Activated CD8-positive, alpha-beta memory T cell treated with anti-CD3 and anti-CD28 coated beads, Interleukin-2, amount 10 ng/mL, durations not matched to agents 7 days and 5 days (primary cell): ENCODE measurements at places on chromosomes 6 and 20. TPM values are rescaled to one million over a fixed set of nuclear protein-coding genes. Genes with fewer than 3 reads are reported as not detected.
A peak's percentile ranks its signal among the peaks of the same experiment; 100 is the strongest.

GRCh38 chr6:142783499-142783898 lies 161.5 kb downstream of the HIVEP2 start:
- DNase-seq = no peak
- H3K4me1 ChIP-seq = peaks cover 16% of the 10 kb centered on the region
- H3K4me3 ChIP-seq = no peak overlapping the region
- no peaks in the 10 kb centered on the region for H3K27me3 ChIP-seq
- H3K36me3 ChIP-seq = peaks cover 31% of the 10 kb centered on the region

VIP gene
- not detected for total RNA-seq

GRCh38 chr20:47465335-47466090 lies 36.2 kb upstream of the NCOA3 start:
- no peak overlapping the region for H3K4me3 ChIP-seq
- no peak overlapping the region for H3K27ac ChIP-seq
- H3K36me3 ChIP-seq = no peaks in the 10 kb centered on the region
- peaks cover 3% of the 10 kb centered on the region for H3K4me1 ChIP-seq
- H3K27me3 ChIP-seq = no peaks in the 10 kb centered on the region
- DNase-seq = no peak

DNA sequence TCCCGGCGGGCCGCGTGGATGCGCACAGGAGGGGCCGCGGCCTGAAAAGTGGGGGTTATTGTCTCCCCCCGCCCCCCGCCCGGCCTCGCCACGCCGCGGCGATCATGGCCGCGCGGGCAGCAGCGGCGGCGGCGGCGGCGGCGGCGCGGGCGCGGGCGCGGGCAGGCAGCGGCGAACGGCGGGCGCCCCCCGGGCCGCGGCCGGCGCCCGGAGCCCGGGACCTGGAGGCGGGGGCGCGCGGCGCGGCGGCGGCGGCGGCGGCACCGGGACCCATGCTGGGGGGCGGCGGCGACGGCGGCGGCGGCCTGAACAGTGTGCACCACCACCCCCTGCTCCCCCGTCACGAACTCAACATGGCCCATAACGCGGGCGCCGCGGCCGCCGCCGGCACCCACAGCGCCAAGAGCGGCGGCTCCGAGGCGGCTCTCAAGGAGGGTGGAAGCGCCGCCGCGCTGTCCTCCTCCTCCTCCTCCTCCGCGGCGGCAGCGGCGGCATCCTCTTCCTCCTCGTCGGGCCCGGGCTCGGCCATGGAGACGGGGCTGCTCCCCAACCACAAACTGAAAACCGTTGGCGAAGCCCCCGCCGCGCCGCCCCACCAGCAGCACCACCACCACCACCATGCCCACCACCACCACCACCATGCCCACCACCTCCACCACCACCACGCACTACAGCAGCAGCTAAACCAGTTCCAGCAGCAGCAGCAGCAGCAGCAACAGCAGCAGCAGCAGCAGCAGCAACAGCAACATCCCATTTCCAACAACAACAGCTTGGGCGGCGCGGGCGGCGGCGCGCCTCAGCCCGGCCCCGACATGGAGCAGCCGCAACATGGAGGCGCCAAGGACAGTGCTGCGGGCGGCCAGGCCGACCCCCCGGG lies 637 bp downstream of the ARID1B start:
- no peaks in the 10 kb centered on the region for H3K27me3 ChIP-seq
- peaks cover 28% of the 10 kb centered on the region for H3K4me1 ChIP-seq
- peak overlapping the region; percentile 94 for H3K27ac ChIP-seq
- peaks cover 4% of the 10 kb centered on the region for H3K36me3 ChIP-seq
- DNase-seq = peak; percentile 71

GRCh38 chr20:48155268-48155667 lies 370.0 kb upstream of the SULF2 start:
- H3K27ac ChIP-seq = no peak overlapping the region
- H3K4me1 ChIP-seq = no peaks in the 10 kb centered on the region
- H3K36me3 ChIP-seq = no peaks in the 10 kb centered on the region

RAET1L gene
- total RNA-seq = not detected

GHRH gene
- total RNA-seq = not detected

DNA sequence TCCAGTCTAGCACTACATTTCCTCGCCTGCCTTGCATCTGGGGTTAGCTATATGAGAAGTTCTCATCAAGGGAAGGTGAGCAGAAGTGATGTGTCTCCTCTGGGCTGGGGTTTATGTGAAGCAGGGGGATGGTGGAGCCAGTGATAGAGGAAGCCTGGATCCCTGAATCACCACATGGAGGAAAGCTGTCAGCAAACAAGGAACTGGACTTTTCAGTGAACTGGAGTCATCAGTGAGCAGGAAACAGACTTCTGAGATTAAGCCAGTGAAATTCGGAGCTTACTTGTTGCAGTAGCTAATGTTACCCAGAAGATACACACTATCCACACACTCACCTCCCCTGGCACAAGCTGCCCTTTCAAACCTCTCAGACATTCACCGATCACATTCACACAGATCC lies 13.4 kb upstream of the TOX2 start:
- no peak overlapping the region for H3K27ac ChIP-seq
- no peaks in the 10 kb centered on the region for H3K4me1 ChIP-seq
- DNase-seq = no peak
- H3K4me3 ChIP-seq = no peak overlapping the region
- peaks cover 30% of the 10 kb centered on the region for H3K27me3 ChIP-seq

BTBD3 gene
- total RNA-seq = 1.5 TPM

DNA sequence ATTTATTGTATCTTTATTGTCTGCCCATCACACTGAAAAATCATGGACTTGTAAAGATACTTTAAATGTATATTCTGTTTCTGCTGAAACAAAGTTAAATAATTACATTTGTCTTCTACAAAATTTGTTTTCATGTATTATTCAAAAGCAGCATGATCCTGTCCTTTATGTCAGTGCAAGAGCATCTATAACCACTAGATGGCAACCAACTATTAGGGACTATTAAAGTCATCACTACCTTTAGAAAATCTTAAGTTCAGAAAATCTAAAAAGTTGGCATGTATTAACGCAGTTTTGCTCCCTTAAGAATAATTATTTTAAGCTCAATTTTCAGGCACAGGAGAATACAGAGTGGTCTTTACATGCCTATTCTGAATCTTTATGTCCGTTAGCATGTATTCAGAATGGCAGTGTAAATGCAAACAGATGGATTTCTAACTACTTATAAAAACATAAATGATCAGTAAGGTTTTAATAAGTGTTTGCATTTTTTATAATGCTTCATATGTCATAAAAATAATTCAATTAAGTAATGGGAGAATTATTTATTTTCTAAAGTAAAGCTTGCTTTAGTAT lies 17.8 kb downstream of the TMEM30A start:
- H3K36me3 ChIP-seq = peaks cover 20% of the 10 kb centered on the region

- H3K4me3 ChIP-seq = no peak overlapping the region
- no peak overlapping the region for H3K27ac ChIP-seq
- H3K36me3 ChIP-seq = no peaks in the 10 kb centered on the region
Measured at GRCh38 chr20:42996141-42996540, 193.6 kb downstream of the PTPRT start.

DNA sequence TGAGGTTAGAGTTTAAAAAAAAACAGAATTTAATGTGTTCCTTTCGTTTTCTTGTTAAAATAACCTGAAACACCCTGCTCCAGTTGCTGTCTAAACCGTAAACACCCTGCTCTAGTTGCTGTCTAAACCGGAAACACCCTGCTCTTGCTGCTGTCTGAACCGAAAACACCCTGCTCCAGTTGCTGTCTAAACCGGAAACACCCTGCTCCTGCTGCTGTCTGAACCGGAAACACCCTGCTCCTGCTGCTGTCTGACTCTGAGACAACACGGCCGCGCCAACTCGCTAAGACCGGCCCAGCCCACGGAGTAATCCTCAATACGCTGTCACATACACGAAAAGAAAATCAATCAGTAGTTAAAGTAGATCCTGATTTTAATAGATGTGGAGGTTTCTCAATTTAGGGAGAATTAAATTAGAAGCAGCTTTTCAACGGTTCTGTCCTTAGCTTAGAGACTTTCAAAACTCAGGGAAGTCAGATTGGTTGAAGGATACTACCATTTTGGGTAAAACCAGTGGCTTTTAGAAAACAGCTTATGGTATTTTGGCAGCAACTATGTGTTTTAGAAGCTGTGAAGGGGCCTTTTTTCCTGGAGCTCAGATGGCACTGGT lies 98.3 kb downstream of the RAMACL start:
- peak; percentile 88 for DNase-seq
- peak overlapping the region; percentile 91 for H3K27ac ChIP-seq
- peaks cover 13% of the 10 kb centered on the region for H3K36me3 ChIP-seq

- DNase-seq = no peak
- no peaks in the 10 kb centered on the region for H3K36me3 ChIP-seq
- no peaks in the 10 kb centered on the region for H3K4me1 ChIP-seq
- no peak overlapping the region for H3K4me3 ChIP-seq
- no peak overlapping the region for H3K27ac ChIP-seq
- peaks cover 23% of the 10 kb centered on the region for H3K27me3 ChIP-seq
Measured at GRCh38 chr20:57821935-57822334, 112.1 kb upstream of the PMEPA1 start.

DNA sequence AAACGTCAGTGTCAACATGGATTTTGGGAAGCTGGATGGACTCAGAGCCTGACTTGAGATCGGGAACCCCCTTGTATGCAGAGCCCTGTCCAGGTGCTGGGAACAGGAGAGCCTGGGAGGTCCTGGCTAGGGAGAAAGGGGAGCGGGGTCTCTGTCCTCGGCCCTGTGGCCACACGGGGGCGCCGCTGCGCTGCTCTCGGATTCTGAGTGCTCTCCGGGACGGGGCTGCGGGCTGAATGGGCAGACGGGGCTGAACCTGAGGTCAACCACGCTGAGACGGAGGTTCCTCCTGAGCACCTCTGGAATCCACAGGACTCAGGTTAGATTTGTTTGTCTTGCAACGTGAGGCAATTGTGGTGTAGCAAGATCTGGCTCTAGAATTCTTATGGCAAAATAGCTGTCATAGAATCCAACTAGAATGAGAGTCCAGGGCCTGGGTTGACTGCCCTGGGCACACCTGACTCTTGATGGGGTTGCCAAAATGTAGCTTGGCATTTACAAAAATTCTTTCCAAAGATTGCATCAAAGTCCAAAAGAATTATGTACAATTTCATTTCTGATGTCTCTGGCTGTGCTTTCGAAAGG lies 20.6 kb upstream of the HLA-F start:
- H3K4me1 ChIP-seq = peaks cover 15% of the 10 kb centered on the region
- H3K36me3 ChIP-seq = no peaks in the 10 kb centered on the region
- H3K27ac ChIP-seq = no peak overlapping the region
- peaks cover 38% of the 10 kb centered on the region for H3K27me3 ChIP-seq
- no peak overlapping the region for H3K4me3 ChIP-seq

DNA sequence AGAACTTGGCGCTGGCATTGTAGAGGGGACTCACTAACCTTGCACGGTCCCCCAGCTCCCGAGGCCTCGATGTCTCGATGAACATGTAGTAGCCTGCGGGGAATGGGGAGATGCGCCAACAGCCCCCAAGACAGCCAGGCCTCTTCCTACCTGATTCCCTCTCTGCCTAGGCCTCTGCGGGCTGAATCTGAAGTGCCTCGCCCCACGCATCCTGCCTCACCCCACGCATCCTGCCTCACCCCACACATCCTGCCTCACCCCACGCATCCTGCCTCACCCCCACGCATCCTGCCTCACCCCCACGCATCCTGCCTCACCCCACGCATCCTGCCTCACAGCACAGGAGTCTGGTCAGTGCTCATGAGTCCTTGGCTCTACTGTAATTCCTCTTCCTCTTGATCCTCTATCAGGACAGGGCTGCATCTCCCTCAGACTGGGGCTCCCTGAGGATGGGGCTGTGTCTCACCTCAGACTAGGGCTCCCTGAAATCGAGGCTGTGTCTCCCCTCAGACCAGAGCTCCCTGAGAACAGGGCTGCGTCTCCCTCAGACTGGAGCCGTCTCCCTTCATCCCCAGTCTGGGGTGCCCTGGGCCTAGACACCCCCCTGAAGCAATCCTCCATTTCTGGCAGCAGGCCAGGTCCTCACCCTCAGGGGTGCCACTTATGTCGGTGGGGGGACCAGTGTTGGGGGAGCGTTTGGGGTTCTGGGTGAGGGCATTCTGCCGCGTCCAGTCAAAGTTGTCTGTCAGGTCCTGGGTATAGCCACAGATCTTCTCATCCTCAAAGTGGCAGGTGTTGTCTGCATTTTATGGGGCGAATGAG lies 53.6 kb downstream of the MDGA1 start:
- peaks cover 10% of the 10 kb centered on the region for H3K36me3 ChIP-seq
- no peak overlapping the region for H3K4me3 ChIP-seq
- peak; percentile 75 for DNase-seq
- H3K27me3 ChIP-seq = peaks cover 5% of the 10 kb centered on the region
- H3K4me1 ChIP-seq = peaks cover 24% of the 10 kb centered on the region

ARFGEF3 gene
- 0.15 TPM for total RNA-seq

DNA sequence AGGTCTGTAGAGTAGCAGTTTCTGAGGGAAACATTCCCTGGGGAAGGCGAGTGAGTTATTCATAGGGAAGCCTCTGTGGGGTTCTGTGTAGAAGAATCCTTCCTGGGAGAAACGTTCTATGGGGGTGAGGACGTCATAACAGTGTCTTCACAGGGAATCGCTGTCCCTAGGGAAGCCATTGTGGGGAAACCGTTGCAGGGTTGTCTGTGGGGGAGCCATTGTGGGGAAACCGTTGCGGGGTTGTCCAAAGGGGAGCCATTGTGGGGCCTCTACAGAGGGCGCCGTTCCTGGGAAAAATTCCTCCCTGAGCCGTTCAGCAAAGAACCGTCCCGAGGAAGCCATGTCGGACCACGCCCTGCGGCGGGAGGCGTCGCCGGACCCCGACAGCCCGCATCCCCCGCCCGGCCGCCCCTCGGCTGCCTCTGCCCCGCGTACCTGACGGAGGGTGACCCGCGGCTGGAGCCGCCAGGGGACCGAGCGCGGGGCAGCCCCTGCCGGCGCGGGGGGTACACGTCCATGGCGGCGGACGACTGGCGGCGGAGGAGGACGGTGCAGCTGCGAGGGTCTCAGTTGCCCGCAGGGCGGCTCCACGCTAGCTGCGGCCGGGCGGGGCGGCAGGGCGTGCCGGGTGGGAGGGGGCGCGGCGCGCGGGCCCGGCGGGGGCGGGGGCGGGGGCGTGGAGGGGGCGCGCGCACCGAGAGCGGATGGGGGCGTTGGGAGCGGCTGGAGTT lies at the start of gene DNAAF9:
TSS of gene DNAAF9 (minus strand) at position 630 of the 731 bp plus-strand sequence. CDS start at position 518, 112 bp downstream.
- H3K4me3 ChIP-seq = peak within 1 kb of the TSS; percentile 84
- peak; percentile 73 for DNase-seq
- peak within 1 kb of the TSS; percentile 90 for H3K27ac ChIP-seq
- H3K4me1 ChIP-seq = peaks cover 33% of the 10 kb centered on the region
- no peaks in the 10 kb centered on the region for H3K36me3 ChIP-seq

DNA sequence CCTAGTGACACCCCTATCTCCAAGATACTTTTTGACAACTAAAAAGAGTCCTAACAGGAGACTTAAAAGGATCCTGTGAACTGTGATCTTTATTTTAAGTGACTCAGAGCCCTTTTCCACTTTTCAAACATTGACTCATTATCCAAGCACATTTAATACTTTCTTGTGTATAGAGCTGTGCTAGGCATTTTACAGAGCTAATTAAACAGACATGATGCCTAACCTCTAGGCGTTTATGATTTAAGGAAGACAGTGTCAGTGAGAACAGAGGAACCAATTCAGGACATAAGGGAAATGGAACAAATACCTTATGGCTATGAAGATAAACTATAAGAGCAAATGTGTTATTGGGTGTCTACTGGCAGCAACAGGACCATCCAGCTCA lies 282.6 kb downstream of the TPBG start:
- H3K27me3 ChIP-seq = no peaks in the 10 kb centered on the region
- no peaks in the 10 kb centered on the region for H3K36me3 ChIP-seq
- DNase-seq = no peak
- no peak overlapping the region for H3K4me3 ChIP-seq
- H3K27ac ChIP-seq = no peak overlapping the region

GRCh38 chr6:26305641-26305969 lies 59.4 kb upstream of the BTN3A2 start:
- H3K4me3 ChIP-seq = peak overlapping the region; percentile 84
- no peak for DNase-seq
- H3K27me3 ChIP-seq = no peaks in the 10 kb centered on the region
- H3K27ac ChIP-seq = peak overlapping the region; percentile 99
- no peaks in the 10 kb centered on the region for H3K36me3 ChIP-seq
